Activated CD8-positive, alpha-beta memory T cell treated with anti-CD3 and anti-CD28 coated beads, Interleukin-2, amount 10 ng/mL, durations not matched to agents 7 days and 5 days (primary cell): ENCODE measurements at places on chromosomes 2 and 18.
A peak's percentile ranks its signal among the peaks of the same experiment; 100 is the strongest.

DNA sequence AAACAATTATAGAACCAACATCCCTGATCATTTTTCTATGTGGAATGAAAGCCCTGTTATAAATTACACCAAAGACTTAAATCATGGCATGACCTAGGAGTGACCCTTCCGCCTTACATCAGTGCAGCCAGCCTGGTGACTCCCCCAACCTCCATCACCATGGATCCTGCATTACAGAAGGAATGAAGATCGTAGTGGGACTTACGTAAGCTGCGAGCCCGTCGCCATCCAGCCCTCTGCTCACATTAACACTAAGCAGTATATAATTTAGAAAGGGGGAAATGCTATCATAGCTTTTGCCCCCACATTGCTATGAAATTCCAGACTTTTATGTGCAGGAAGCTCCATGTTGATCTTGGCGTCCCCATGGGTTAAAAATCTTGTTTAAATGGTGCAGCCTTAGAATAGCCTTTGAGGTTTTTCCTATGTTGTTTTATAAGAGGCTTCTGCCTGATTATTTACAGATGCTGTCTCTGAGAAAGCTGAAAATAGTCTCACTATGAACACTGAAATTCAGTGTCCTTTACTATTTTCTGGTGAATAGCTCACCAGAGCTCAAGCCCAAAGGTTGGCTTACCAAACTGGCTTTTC lies 76.3 kb downstream of the COLEC12 start:
- peaks cover 8% of the 10 kb centered on the region for H3K27me3 ChIP-seq
- no peak for DNase-seq
- no peak overlapping the region for H3K4me3 ChIP-seq
- H3K4me1 ChIP-seq: no peaks in the 10 kb centered on the region

- no peaks in the 10 kb centered on the region for H3K27me3 ChIP-seq
- DNase-seq: no peak
- no peak overlapping the region for H3K4me3 ChIP-seq
- H3K27ac ChIP-seq: no peak overlapping the region
Measured at GRCh38 chr18:69757733-69758132, 189.9 kb downstream of the CD226 start.

DNA sequence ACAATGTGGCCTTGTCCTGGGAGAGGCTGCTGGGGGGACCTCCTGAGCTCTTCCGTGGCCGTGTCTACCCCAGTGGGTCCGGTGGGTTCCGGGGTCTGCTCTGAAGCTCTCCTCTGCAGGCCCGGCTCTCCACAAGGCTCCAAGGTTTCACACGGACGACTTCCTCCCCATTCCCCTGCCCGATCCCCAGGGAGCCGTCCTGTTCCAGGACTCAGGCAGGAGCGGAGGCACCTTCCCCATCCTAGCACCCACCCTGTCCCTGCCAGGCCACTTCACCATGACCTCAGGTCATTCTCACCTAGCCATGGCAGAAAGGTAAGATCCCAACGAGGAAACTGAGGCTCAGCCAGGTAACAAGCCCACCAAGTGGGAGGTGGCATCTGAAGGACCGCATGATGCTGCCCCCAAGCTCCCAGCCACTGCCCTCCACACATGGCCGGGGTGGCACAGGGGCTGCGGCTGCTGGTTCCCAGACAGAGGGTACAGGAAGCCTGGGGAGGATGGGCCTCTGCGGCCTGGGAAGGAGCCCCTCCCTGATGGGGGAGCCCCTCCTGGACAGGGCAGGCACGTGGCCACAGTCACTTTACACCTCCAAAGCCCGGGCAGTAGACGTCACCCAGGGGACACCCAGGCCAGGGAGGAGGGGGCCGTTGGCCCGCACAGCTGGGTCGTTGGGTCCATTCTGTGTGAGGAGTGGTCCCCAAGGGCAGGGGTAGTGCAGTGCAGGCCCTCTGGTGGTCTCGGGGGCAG lies 274.0 kb downstream of the NDUFA10 start:
- H3K4me1 ChIP-seq: no peaks in the 10 kb centered on the region
- H3K27me3 ChIP-seq: no peaks in the 10 kb centered on the region
- H3K4me3 ChIP-seq: no peak overlapping the region
- no peaks in the 10 kb centered on the region for H3K36me3 ChIP-seq
- H3K27ac ChIP-seq: no peak overlapping the region

DNA sequence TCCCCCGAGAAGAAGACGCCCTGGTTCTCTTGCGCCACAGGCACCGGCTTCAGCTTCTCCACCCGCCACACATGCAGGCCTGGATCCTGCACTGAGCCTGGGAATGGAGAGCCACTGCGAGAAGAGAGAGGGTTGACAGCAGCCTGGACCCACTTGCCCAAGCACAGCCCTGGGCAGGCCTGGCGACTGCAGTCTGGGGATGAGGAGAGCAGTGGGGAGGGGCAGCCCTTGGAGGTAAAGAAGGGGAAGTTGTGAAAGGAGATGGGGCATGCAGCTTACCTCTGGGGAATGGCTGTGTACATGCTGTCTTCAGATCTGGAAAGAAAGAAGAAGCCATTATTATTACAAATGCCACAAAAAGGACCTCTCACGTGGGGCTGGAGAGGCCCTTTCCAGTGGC lies 8.3 kb downstream of the CAPG start:
- H3K4me1 ChIP-seq: peaks cover 26% of the 10 kb centered on the region
- H3K27ac ChIP-seq: no peak overlapping the region
- H3K4me3 ChIP-seq: no peak overlapping the region
- H3K36me3 ChIP-seq: peaks cover 32% of the 10 kb centered on the region
- no peak for DNase-seq
- H3K27me3 ChIP-seq: no peaks in the 10 kb centered on the region

- H3K4me1 ChIP-seq: no peaks in the 10 kb centered on the region
- H3K4me3 ChIP-seq: no peak overlapping the region
- H3K36me3 ChIP-seq: no peaks in the 10 kb centered on the region
- DNase-seq: no peak
- no peak overlapping the region for H3K27ac ChIP-seq
Measured at GRCh38 chr18:6236258-6236657, 178.5 kb downstream of the L3MBTL4 start.

GRCh38 chr2:126306539-126306938 lies 349.4 kb upstream of the GYPC start:
- H3K36me3 ChIP-seq: no peaks in the 10 kb centered on the region
- H3K27me3 ChIP-seq: no peaks in the 10 kb centered on the region
- no peaks in the 10 kb centered on the region for H3K4me1 ChIP-seq
- DNase-seq: no peak
- no peak overlapping the region for H3K27ac ChIP-seq

DNA sequence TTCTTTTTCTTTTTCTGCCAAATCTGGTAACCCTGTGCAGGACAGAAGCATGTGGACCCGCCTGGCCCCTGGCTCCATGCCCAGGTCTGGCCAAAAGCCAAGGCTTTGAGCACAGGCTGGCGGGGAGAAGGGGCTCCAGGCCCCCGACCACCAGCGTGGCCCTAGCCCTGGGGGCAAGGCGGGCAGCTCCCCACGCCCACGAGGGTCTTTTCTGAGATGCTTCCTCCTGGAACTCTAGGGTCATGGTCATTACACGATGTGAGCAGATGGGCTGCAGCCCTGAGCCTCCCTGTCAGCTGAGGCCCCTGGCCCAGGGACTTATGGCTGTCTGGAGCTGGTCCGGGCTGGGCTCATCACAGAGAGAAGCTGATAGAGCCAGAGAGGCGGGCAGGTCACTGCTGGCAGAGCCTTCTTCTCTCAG lies 5.7 kb upstream of the OTOS start:
- no peak for DNase-seq
- H3K27ac ChIP-seq: no peak overlapping the region
- H3K4me1 ChIP-seq: no peaks in the 10 kb centered on the region
- peaks cover 5% of the 10 kb centered on the region for H3K27me3 ChIP-seq
- H3K4me3 ChIP-seq: no peak overlapping the region

GRCh38 chr2:60554074-60554645 lies 706 bp upstream of the BCL11A start:
- H3K4me1 ChIP-seq: peaks cover 37% of the 10 kb centered on the region
- peaks cover 77% of the 10 kb centered on the region for H3K27me3 ChIP-seq
- DNase-seq: no peak
- no peak overlapping the region for H3K27ac ChIP-seq
- H3K4me3 ChIP-seq: peak overlapping the region; percentile 73

DNA sequence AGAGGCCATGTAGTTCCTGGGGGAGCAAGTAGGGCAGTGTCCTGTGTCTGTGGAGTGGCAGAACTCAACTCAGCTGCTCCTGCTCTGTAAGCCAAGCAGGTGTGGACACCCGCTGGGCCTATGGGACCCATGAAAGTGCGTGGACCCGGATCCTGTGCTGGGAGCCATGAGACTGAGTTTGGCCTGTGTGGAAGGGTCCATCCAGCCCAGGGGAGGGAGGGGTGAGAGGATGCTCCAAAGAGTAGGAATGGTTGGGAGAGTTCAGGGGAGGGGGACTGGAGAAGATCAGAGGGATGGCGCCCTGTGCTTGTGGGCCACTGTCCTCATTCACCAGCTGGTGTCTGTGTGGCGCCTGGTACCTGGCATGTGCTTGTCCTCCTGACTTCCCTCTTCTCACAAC lies 226.4 kb upstream of the HS6ST1 start:
- H3K4me1 ChIP-seq: no peaks in the 10 kb centered on the region
- DNase-seq: no peak
- no peaks in the 10 kb centered on the region for H3K27me3 ChIP-seq
- no peak overlapping the region for H3K27ac ChIP-seq

DNA sequence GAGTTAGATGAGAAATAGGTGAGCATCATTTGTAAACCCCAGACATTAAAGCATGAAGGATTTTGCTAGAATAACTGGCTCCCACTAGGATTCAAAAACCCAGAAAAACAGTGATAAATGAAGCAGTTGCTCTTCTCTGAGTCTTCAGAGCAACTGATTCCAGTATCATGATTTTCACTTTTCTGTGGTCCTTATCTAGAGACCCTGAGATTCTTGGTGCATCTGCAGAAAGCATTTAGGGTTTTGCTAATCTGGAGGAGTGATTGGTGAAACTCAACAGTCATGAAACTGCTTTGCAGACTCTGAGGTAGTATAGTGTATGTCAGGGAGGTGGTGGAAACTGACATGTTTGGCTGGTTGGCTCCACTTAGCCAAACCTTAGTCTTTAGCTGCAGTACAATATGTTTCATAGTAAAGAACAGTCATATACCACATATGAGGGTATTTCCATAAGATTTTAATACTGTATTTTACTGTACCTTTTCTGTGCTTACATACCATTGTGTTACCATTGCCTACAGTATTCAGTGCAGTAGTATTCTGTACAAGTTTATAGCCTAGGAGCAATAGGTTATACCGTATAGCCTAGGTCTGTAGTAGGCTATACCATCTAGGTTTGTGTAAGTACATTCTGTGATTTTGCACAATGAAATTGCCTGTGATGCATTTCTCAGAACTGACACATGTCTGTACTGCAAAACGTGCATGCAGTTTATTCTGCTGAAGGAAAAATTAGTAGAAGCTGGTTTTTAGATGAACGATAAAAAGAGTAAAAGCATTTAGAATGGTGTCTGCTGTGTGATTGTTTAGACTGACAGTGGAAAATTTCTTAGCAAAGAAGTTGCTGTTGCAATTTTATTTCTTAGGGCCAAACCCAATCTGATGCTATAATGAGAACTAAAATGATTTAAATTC lies 23.8 kb downstream of the EML4 start:
- peaks cover 9% of the 10 kb centered on the region for H3K36me3 ChIP-seq
- no peaks in the 10 kb centered on the region for H3K27me3 ChIP-seq
- H3K4me3 ChIP-seq: no peak overlapping the region
- H3K27ac ChIP-seq: peak overlapping the region; percentile 44
- no peak for DNase-seq

GRCh38 chr2:233707940-233708644 lies 4.6 kb upstream of the UGT1A5 start:
- DNase-seq: no peak
- H3K27ac ChIP-seq: no peak overlapping the region
- H3K4me3 ChIP-seq: no peak overlapping the region
- peaks cover 45% of the 10 kb centered on the region for H3K27me3 ChIP-seq
- no peaks in the 10 kb centered on the region for H3K4me1 ChIP-seq

DNA sequence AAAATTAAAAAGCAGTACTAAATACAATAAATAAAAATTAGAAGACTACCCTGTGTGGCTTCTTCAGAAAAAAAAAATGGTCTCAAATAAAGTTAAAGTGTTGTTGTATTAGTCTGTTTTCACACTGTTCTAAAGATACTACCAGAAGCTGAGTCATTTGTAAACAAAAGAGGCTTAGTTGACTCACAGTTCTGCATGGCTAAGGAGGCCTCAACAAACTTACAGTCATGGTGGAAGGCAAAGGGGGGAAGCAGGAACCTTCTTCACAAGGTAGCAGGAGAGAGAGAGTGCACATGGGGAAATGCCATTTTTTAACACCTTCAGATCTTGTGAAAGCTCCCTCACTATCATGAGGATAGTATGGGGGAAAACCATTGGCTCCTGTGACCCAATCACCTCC lies 612.8 kb downstream of the RNF144A start:
- H3K27ac ChIP-seq: no peak overlapping the region
- peaks cover 74% of the 10 kb centered on the region for H3K36me3 ChIP-seq
- H3K4me1 ChIP-seq: peaks cover 37% of the 10 kb centered on the region
- H3K27me3 ChIP-seq: no peaks in the 10 kb centered on the region
- H3K4me3 ChIP-seq: no peak overlapping the region
- no peak for DNase-seq

GRCh38 chr2:230678451-230678850 lies 34.2 kb upstream of the CAB39 start:
- H3K4me3 ChIP-seq: no peak overlapping the region
- peaks cover 42% of the 10 kb centered on the region for H3K4me1 ChIP-seq
- H3K27ac ChIP-seq: peak overlapping the region; percentile 75
- H3K27me3 ChIP-seq: no peaks in the 10 kb centered on the region

GRCh38 chr2:16124881-16125613 lies 184.7 kb downstream of the MYCN start:
- no peak for DNase-seq
- no peak overlapping the region for H3K27ac ChIP-seq
- no peaks in the 10 kb centered on the region for H3K27me3 ChIP-seq
- H3K36me3 ChIP-seq: no peaks in the 10 kb centered on the region
- H3K4me3 ChIP-seq: no peak overlapping the region
